ENCODE measurements at places on chromosomes 3 and 15.

- DNase-seq, result no peak
Measured at GRCh38 chr3:128318275-128318941, 148.3 kb downstream of the DNAJB8 start.

DNA sequence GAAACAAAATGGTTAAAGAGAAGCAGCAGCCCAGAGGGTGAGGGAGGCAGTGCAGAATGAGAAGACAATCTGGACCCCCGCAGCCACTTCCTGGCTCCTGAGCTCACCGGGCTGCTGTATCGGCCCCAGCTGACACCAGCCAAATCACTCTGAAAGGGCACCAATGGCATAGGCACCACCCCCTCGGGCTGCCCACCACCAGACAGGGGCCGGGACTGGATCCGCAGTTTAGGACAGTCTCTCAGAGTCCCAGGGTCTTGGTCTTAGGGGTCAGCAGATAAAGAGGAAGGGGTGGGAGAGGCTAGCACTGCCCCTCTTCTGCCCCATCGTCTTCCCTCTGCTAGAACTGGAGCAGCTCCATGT lies 17.9 kb upstream of the EHD4 start:
- DNase-seq, result no peak

DNA sequence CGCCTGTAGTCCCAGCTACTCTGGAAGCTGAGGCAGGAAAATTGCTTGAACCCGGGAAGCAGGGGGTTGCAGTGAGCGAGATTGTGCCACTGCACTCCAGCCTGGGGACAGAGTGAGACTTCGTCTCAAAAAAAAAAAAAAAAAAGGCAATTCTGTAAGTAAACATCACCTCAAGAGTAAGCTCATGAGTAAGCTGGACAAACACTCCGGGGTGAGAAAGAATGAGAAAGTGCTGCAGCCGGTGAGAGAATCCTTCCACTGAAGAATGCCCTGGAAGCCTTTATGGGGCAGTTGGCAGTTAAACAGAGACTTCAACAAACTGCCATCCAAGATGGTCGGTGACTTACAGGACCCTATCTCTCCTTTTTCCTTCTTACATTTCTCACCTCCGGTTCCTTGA lies 47.5 kb downstream of the FEZF2 start:
- no peak for DNase-seq

- DNase-seq, result no peak
Measured at GRCh38 chr3:4351872-4352271, 48.7 kb downstream of the SETMAR start.

GRCh38 chr3:14540821-14541385 lies 761 bp upstream of the GRIP2 start:
- no peak for DNase-seq

DNA sequence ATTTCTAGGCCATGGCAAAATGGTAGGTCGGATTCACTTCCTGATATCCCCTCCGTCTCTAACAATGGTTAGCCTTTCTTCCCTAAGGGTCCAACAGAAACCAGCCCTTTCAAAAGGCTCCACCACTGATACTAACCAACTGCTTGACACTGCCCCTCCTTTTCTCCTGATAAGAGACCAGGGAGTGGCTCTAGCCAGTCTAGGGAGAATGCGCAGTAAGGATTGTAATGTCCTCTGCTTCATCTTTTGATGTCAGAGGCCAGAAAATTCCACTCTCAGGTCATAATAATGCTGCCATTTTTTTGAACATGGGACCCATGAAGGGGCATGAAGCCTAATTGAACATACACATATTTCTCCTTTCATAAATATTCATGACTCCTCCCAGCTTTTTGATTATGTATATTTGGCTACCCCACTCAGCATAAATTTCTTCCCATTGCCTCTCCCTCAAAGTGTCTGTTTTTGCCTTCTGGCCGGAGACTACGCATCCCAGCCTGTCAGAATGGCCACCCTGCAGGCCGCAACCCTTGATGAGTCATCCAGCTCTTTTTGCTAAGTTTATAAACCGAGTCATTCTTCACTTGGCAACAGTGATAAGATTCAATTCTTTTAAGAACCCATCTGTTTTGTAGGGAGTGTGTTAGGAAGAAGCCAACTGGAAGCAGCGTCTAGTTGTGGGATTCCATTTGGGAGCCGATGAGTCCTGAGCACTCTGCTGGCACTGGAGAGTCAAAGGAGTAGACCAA lies 189.0 kb upstream of the MCTP2 start:
- DNase-seq, result no peak

- no peak for DNase-seq
Measured at GRCh38 chr3:53199834-53200233, 38.8 kb downstream of the PRKCD start.
